Stomach (tissue), 19 donors: ENCODE measurements at places on chromosomes 16 and 17.

- no peak for DNase-seq
Observed at GRCh38 chr16:11734653-11735043, 8.0 kb downstream of the TXNDC11 start.

DNA sequence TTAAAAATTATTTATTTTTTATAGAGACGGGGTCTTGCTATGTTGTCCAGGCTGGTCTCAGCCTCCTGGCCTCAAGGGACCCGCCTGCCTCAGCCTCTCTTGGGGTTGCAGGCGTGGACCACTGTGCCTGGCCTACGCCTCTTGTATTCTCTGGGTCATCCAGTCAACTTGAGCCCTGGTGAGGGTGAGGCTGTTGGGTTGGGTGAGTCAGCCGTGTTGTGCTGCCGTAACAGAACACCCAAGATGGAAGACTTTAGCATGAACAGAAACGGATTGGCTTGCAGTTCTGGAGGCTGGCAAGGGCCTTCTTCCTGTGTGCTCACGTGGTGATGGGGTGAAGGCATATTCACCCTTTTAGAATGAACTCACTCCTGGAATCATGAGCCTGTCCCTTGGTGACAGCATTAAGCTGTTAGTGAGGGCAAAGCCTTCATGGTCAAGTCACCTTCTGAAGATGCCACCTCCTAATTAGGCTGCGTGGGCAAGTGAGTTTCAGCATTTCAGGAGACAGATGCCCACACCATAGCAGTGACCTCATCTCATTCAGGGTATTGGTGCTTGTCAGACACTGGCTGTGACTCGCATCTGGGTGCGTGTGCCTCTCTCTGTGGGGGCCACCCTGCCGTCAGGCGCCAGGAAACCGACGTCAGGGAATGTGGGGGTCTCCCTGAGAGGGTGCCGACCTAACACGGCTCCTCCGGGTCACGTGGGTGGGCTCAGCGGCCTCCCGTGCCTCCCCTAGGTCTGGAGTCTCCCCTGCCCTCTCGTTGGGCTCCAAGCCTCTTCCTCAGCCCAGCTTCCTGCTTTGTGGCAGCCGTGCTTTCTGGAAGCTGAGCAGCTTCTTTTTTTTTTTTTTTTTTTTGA, 49.8 kb downstream of the WDR45B start:
- no peak for DNase-seq

DNA sequence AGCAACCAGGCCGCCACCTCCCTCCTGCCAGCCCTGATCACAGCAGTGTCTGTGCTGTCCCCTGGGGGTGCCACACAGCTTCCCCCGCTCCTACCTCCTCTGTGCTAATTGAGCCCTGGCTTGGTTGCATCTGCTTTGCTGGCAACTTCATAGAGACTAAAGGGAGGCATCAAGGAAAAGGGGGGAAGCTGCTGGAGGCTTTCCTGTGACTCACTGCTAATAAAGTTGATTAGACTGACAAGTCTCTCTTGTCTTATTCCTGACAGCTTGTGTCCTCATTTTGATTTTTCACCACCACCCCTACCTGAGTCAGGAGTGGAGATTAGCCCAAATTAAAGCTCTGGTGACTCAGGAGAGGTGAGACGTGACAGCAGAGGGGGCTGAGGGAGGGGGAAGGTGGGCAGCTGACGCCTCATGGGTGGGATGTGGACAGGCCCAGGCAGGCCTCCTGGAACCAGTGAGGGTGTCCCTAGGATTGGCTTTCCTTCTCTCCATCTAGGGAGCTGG, 310.0 kb downstream of the CBLN1 start:
- no peak for DNase-seq

DNA sequence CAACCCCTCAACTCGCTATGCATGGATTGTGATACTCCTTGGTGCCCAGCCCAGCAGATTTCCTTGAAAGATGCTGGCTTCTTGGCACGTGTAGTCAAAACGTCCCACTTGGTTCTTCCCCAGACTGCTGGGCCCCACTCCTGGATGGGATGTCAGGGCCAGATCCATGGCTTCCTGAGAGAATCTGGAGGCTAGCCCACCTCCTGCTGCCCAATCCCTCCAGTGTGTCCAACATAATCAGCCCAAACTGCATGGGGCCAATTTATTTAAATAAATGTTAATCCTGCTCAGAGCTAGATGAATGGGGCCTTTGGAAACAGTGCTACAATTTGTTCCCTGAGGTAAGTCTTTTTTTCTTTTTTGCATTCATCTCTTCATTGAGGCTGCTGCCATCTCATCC, 49.4 kb downstream of the WSB1 start:
- DNase-seq = no peak
